ENCODE measurements at places on chromosomes 2 and 18. TPM values are rescaled to one million over a fixed set of nuclear protein-coding genes. Genes with fewer than 3 reads are reported as not detected.
A peak's percentile ranks its signal among the peaks of the same experiment; 100 is the strongest.

The GPAT2 gene
- polyA plus RNA-seq, result 11.1 TPM

The ANKRD53 gene
- polyA plus RNA-seq, result 1.7 TPM

The BARD1 gene
- polyA plus RNA-seq, result 5.6 TPM

The ZAP70 gene
- 0.10 TPM for polyA plus RNA-seq

The SNTG2 gene
- polyA plus RNA-seq, result not detected

The TMEM169 gene
- not detected for polyA plus RNA-seq

DNA sequence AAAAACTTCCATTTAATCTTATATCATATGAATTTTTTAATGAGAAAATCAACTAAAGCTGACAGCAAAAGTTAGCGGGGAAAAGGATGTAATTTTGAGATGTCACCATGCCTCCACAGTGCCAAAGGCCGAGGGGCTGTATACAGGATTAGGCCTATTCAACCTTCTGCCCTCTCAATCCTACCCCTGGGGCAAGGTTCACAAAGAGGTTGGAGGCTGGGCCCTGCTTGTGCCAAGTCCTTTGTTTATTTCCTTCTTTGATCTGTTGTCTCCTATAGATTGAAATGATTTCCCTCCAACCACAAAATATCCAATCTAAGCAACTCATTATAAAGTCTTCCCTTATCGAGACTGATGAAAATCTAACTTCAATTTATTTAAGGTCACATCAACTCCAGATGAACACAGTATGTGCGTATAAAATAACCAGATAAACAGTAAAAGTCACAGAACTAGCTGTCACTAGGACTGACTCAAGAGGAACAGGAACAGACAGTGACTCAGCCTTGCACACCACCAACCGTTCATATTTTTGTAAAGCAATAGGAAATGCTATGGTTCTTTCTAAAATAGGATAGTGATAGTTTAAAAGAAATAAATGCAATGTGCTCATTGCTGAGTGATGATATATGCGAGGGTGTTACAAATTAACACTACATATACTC is 95.8 kb downstream of the SLC25A12 start:
- peak overlapping the region; percentile 33 for H3K4me3 ChIP-seq
- no peaks in the 10 kb centered on the region for H3K36me3 ChIP-seq
- peaks cover 18% of the 10 kb centered on the region for H3K4me1 ChIP-seq
- H3K27me3 ChIP-seq, result no peaks in the 10 kb centered on the region
- H3K27ac ChIP-seq, result peak overlapping the region; percentile 86

GRCh38 chr2:173307293-173307692 is 47.4 kb upstream of the CDCA7 start:
- no peaks in the 10 kb centered on the region for H3K4me1 ChIP-seq
- DNase-seq, result peak; percentile 12
- H3K27me3 ChIP-seq, result peaks cover 4% of the 10 kb centered on the region
- no peaks in the 10 kb centered on the region for H3K36me3 ChIP-seq

GRCh38 chr2:12577567-12578253 is 139.0 kb upstream of the TRIB2 start:
- H3K4me3 ChIP-seq, result no peak overlapping the region

DNA sequence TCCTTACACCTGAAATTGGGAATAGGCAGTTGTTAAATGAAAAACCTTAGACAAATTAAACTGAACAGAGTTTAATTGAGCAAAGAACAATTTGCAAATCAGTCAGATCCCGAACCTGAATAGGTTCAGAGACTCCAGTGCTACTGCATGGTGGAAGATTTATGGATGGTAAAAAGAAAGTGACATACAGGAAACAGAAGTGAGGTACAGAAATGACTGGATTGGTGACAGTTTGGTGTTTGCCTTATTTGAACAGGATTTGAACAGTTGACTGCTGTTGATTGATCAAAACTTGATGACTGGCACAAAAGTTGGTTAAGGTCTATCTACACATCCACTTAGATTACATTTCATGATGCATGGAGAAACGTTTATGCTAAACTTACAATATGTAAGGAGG is 248.8 kb downstream of the HNMT start:
- no peaks in the 10 kb centered on the region for H3K27me3 ChIP-seq
- H3K27ac ChIP-seq, result no peak overlapping the region
- no peaks in the 10 kb centered on the region for H3K36me3 ChIP-seq
- no peak for DNase-seq

GRCh38 chr2:98824256-98825019 is 93.5 kb upstream of the MGAT4A start:
- peaks cover 13% of the 10 kb centered on the region for H3K4me1 ChIP-seq
- H3K4me3 ChIP-seq, result no peak overlapping the region
- no peak for DNase-seq
- H3K36me3 ChIP-seq, result no peaks in the 10 kb centered on the region
- H3K27ac ChIP-seq, result no peak overlapping the region

- H3K4me3 ChIP-seq, result no peak overlapping the region
- no peaks in the 10 kb centered on the region for H3K4me1 ChIP-seq
- no peak overlapping the region for H3K27ac ChIP-seq
- no peak for DNase-seq
Observed at GRCh38 chr18:5986257-5986931, 91.1 kb upstream of the TMEM200C start.

DNA sequence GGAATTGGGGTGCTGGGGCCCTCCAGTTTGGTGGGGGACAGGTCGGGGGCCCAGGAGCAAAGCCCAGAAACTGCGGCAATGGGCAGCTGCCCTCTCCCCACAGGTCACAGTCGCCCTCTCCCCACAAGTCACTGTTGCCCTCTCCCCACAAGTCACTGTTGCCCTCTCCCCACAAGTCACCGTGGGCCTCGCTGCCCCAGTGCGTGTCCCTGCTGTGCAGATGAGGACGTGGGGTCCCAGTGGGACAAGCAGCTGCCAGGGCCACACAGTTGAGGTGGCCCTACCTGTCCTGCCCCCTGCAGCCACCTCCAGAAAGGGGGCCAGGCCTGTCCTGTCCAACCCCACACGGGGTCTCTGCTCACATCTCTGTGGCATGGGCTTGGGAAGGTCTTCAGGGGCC is 13.0 kb upstream of the AGXT start:
- no peak overlapping the region for H3K4me3 ChIP-seq
- H3K36me3 ChIP-seq, result no peaks in the 10 kb centered on the region
- H3K4me1 ChIP-seq, result no peaks in the 10 kb centered on the region

- H3K36me3 ChIP-seq, result no peaks in the 10 kb centered on the region
- H3K27me3 ChIP-seq, result peaks cover 3% of the 10 kb centered on the region
- no peak overlapping the region for H3K4me3 ChIP-seq
- no peak for DNase-seq
- peaks cover 18% of the 10 kb centered on the region for H3K4me1 ChIP-seq
- no peak overlapping the region for H3K27ac ChIP-seq
Observed at GRCh38 chr2:101560780-101561315, 85.9 kb upstream of the RFX8 start.

- H3K27ac ChIP-seq, result no peak overlapping the region
- no peaks in the 10 kb centered on the region for H3K36me3 ChIP-seq
- H3K4me1 ChIP-seq, result peaks cover 5% of the 10 kb centered on the region
- DNase-seq, result no peak
- no peak overlapping the region for H3K4me3 ChIP-seq
Observed at GRCh38 chr18:3409811-3410210, 40.2 kb upstream of the TGIF1 start.

GRCh38 chr2:173874894-173875237 is 90.3 kb downstream of the SP3 start:
- no peak overlapping the region for H3K4me3 ChIP-seq
- DNase-seq, result no peak
- H3K4me1 ChIP-seq, result no peaks in the 10 kb centered on the region
- no peak overlapping the region for H3K27ac ChIP-seq

- H3K4me1 ChIP-seq, result peaks cover 25% of the 10 kb centered on the region
- H3K27ac ChIP-seq, result no peak overlapping the region
- no peak overlapping the region for H3K4me3 ChIP-seq
- DNase-seq, result no peak
Observed at GRCh38 chr2:215619989-215620388, 184.1 kb upstream of the FN1 start.

- H3K36me3 ChIP-seq, result no peaks in the 10 kb centered on the region
- H3K27me3 ChIP-seq, result no peaks in the 10 kb centered on the region
- no peaks in the 10 kb centered on the region for H3K4me1 ChIP-seq
- no peak for DNase-seq
- H3K27ac ChIP-seq, result no peak overlapping the region
Observed at GRCh38 chr2:181183878-181184542, 203.6 kb downstream of the UBE2E3 start.

- no peak overlapping the region for H3K27ac ChIP-seq
- H3K27me3 ChIP-seq, result no peaks in the 10 kb centered on the region
- no peak for DNase-seq
- peaks cover 20% of the 10 kb centered on the region for H3K4me1 ChIP-seq
- H3K4me3 ChIP-seq, result no peak overlapping the region
Observed at GRCh38 chr2:64860276-64860885, 128.8 kb upstream of the SLC1A4 start.

GRCh38 chr2:220243571-220243970 is 616.1 kb downstream of the SLC4A3 start:
- H3K4me3 ChIP-seq, result no peak overlapping the region
- no peaks in the 10 kb centered on the region for H3K27me3 ChIP-seq
- H3K4me1 ChIP-seq, result no peaks in the 10 kb centered on the region
- H3K27ac ChIP-seq, result no peak overlapping the region

DNA sequence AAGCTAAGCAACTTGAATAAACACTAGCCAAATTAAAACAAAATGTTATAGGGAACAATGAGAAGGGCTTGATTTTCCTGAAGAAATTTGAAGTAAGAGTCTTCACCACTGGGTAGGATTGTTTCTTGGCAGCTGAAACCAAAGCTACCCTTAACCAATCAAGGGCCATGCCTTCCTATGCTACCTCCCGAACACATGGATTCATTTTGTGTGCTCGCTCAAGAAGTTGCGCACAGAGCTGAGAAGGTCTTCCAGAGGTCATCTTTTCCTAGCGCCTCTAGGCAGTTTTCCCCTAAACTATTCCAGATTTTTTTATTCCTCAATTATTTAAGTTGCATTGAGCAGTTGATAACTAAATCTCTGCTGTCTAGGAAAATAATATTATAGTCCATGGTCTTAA is 264.6 kb downstream of the RBM43 start:
- H3K4me1 ChIP-seq, result no peaks in the 10 kb centered on the region
- no peak overlapping the region for H3K27ac ChIP-seq
- H3K27me3 ChIP-seq, result peaks cover 3% of the 10 kb centered on the region
- H3K4me3 ChIP-seq, result no peak overlapping the region

DNA sequence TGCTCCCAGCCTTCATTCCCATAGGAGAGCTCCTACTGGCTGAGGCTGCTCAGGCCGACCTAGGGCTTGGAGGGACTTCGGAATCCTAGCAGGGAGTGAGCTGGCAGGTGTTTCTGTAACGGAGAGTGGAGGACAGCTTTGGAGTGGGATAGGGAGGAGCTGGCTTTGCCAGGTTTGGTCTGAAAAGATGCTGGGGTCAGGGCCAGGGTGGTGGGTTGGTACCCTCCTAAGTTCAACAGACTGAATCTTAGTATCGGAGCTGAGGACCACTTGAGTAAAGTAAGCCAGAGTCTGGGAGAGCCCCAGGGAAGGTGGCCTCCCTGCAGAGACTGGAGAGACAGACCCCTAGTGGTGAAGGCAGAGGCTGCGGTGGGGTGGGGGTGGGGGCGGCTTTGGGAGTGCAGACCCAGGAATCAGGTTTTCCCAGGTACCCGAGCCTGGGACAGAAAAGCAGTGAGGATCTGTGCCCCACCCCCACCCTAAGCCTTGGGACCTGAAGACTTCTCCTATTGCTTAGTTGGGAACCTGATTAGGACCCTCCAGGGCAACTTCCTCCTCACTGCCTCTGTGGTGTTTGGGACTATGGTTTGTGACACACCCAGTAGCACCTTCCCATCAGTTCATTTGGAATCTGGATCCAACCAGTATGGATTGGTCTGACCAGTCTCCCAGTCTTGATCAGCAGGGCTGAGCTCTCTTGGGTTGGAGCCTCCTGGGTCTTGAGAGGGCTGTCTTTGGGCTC is 3.0 kb downstream of the CNNM4 start:
- H3K27me3 ChIP-seq, result no peaks in the 10 kb centered on the region
- peaks cover 16% of the 10 kb centered on the region for H3K4me1 ChIP-seq

Measured in endothelial cell of umbilical vein (primary cell).